Stimulated activated CD4-positive, alpha-beta T cell treated with anti-CD3 and anti-CD28 coated beads, Interleukin-1b, Interleukin-23, amount 100 ng/mL, for 24 hours (primary cell): ENCODE measurements at places on chromosomes 6 and 20.

DNA sequence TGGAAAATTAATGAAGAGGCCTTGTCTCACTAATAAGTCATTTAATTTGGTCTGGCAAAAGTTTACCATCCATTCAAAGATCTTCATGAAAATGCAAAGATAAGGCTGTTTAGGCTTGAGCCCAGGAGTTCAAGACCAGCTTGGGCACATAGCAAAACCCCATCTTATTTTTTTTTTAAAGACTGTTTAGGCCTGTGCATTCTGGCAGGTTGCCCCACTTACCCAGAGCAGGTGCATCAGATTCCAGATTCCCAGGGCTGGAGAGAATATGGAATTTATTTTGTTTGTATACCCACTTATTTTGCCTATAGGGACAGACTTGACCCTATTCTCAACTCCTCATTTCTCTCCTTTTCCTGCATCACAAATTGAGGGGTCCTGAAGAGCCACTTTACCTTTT lies 5.7 kb downstream of the FOXO3 start:
- DNase-seq = no peak

DNA sequence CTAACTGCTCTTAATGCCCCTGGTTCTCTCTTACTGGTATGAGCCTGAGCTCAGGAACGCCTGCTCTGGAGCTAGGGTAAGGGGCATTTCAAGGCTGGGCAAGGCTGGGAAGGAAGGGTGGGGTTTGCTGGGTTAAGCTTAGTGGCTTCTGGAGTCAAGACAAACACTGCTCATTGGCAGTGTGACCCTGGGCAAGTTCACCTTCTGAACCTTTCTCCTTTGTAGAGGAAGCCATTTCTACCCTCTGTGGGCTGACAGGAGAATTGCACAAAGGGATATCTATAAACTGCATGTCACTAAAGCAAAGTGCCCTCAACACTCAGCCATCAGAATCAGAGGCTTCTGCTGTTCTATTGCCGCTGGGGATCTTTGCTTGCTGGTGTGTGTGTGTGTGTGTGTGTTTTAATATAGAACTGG lies 20.3 kb upstream of the LRRN4 start:
- DNase-seq = no peak

GRCh38 chr6:30687659-30688431 lies 1.4 kb upstream of the PPP1R18 start:
- no peak for DNase-seq

DNA sequence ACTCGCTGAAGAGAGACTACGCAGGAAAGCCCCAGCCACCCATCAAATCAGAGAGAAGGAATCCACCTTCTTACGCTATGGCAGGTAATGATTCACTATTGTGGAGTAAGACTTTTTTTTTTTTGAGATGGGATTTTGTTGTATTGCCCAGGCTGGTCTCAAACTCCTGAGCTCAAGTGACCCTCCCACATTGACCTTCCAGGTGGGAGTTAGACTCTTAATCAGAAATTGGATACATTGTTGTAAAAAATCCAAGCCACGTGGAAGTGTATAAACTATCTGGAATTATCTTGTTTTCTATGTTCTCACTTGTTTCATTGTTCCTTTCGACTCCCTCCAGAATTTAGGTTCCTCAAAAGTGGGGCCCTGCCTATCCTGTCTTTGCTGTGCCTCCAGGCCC lies 6.8 kb downstream of the NQO2 start:
- DNase-seq = no peak

- no peak for DNase-seq
Measured at GRCh38 chr6:167442245-167442644, 117.4 kb downstream of the TTLL2 start.

DNA sequence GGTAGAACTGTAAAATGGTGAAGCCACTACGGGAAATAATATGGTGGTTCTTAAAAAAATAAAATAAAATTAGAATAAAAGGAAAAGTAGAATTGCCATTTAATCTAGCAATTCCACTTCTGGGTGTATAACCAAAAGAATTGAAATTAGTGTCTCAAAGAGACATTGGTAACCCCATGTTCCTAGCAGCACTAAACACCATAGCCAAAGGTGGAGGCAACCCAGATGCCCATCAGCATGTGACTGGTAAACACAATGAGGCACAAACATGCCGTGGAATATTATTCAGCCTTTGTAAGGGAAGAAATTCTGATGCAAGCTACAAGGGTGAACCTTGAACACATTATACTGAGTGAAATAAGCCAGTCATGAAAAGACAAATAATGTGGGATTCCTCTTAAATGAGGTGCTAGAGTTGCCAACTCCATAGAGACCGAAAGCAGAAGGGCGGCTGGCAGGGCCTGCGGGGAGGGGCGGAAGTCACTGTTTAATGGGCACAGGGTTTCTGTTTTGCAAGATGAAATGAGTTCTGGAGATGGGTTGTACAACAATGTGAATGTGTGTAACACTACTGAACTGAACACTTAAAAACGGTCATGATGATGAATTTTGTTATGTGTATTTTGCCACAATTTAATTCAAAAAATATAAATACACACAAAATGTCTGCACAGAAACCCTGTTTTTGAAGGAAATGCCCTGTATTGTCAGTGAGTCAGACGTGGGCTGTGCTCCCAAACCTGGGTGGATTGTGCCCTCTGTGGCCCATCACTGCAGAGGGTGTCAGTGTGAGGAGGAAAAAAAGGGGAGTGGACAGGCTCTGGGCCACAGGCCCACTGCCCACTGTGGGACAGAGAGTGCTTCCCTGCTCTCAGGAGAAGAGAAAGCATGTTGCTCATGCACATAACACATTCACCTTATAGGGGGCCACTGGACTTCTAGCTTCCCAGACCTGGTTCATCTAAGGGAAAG lies 49.6 kb upstream of the CD93 start:
- no peak for DNase-seq

DNA sequence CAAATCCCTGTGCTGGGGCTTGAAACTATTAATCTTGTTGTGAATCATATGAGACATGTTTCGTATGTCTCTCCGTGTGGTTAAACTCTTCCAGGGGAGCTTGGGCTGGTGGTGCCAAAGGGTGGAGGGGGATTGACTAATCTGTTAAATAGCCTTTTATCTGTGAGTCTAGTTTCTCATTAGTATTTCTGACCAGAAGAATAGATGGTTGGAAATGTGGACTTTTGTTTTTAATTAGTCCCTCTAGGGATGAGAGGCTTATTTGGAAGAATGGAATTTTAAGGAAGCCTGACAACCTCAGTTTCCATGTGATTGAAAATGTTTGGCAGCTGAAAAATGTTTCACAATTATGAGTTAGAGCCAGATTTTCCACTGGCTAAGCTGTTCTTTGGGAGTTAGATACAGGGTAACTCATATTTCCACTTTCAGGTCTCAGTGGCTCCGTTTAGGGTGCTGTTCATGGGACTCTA lies 117.3 kb downstream of the BCKDHB start:
- DNase-seq = no peak

DNA sequence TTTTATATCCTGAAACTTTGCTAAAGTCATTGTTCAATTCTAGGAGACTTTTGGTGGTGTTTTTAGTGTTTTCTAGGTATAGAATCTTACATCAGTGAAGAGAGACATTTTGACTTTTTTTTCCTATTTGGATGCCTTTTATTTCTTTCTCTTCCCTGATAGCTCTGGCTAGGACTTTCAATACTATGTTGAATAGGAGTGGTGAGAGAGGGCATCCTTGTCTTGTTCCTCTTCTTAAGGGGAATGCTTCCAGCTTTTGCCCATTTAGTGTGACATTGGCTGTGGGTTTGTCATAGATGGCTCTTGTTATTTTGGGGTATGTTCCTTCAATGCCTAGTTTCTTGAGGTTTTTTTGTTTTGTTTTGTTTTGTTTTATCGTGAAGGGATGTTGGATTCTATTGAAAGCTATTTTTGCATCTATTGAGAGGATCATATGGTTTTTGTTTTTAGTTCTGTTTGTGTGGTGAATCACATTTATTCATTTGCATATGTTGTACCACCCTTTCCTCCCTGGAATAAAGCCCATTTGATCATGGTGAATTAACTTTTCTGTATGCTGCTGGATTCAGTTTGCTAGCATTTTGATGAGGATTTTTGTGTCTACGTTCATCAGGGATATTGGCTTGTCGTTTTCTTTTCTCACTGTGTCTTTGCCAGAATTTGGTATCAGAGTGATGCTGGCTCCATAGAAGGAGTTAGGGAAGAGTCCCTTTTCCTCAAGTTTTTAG lies 540.1 kb upstream of the FLRT3 start:
- no peak for DNase-seq

GRCh38 chr6:1313384-1313766 lies 1.5 kb downstream of the FOXQ1 start:
- DNase-seq = no peak

- DNase-seq = no peak
Measured at GRCh38 chr6:14283600-14284235, 166.1 kb downstream of the CD83 start.

GRCh38 chr6:30790724-30791383 lies 46.5 kb upstream of the IER3 start:
- DNase-seq = no peak

DNA sequence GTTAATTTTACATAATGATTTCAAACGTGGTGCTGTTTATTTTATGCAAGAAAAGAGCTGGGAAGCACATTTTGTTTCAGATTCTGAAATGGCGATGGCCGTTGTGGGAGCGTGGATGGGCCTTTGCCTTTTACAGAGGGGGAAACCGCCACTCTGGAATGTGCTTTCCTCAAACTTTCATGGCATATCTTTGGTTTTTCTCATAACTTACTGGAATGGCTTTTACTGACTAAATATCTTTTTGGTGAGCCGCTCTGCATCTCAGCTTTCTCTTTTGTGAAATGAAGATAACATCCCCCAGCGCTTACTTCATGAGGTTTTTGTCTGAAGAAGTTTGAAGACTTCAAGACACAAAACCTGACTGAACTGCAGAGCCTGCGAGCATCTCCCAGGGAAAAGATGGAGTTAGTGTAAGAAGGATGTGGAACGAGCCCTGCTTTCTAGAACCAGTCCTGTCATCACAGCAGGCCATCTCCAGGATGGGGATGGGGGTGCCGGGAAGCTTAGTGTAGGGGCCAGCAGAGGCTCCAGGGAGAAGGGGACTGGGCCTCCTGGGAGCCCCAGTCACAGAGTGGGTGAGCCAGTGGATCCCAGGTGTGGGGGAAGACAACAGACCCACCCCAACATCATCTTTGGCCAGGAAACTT lies 61.8 kb upstream of the TIAM2 start:
- DNase-seq = no peak
